ENCODE measurements at places on chromosomes 7 and 10.

DNA sequence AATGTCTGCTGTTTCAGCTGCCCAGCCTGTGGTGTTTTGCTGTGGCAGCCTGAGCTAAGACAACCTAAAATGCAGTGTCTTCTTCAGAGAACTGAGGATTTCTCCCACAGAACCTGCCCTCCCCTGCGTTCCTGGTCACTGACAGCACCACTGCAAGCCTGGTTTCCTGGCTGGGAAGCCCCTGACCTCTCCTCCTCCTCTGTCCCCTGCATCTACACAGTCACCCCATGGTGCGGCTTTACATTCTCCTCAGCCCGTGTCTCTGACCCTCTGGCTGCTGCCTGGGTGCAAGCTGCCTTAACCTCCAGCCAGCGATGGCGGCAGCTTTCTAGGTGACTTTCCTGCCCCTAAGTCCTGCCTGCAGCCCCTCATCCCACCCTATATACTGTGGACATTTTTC is 337.3 kb upstream of the ZNF32 start:
- DNase-seq = no peak

GRCh38 chr10:90484518-90484917 is 373.3 kb downstream of the HTR7 start:
- no peak for DNase-seq

GRCh38 chr10:12628964-12629766 is 279.8 kb downstream of the CAMK1D start:
- no peak for DNase-seq

GRCh38 chr10:108848046-108848445 is 1075.3 kb downstream of the XPNPEP1 start:
- DNase-seq = no peak

DNA sequence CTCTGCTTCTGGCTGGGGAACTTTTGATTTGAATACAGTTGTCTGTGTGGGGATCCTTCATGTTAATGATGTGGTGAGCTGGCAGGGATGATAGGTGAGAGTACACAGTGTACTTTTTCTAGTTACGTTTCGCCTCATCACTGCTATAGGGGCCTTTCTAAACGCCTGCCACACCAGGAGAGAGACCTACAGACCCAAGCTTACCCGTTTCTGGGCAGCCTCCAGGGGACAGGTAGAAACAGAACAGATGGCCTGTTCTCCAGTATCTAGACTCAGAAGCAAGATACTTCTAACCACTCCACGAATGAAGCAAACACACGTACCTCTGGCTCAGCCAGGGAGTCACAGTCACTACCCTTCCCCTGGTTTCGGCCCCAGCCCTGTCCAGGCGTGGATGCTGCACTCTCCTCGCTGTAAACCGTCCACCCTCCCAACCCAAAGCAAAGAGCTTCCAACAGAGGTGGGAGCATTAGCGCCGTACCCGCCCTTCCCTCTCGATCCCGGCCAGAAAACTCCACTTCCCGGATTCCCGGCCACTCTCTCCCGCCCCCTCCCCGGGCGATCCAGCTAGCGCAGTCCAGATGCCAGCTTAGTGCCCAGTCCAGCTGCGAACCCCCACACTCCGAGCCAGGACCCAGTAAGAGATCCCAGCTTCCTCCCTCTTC is 1.2 kb downstream of the CCDC6 start:
- DNase-seq = peak; percentile 20

DNA sequence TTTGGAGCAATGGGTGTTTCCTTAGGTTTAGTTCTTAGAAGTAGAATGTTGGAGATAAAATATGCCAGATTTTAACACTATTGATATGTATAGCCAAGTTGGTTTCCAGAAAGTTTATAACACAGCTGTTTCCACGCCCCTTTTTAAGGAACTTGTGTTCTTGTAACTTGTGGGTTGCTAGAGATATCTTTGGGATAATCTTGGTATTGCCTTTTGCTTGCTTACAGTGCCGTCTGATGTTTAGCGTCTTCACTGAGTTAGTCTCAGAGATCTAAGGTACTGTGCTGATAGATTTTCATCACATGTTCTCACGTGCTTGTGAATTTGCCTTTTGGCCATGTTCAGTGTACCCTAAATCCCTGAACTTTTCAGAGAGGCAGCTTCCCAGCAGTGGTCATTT is 12.4 kb downstream of the TMEM248 start:
- no peak for DNase-seq

DNA sequence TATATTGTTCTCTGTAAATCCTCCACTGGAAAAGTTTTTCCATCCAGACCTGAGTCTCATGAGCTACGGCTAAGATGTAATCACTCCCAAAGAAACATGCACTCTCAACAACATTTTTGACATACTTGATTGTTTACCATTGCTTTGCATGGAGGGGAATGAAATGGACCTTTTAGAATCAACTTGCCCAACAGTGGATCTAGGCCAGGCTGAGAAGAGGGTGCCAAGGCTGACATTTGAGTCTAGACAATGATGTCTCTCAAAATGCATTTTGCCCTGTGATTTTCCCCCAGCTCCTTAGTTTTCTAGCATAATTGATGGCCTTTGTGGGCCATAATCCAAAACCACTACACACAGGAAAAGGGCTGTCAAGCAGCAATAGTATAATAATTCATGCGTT is 297.9 kb upstream of the KLF6 start:
- DNase-seq = no peak

DNA sequence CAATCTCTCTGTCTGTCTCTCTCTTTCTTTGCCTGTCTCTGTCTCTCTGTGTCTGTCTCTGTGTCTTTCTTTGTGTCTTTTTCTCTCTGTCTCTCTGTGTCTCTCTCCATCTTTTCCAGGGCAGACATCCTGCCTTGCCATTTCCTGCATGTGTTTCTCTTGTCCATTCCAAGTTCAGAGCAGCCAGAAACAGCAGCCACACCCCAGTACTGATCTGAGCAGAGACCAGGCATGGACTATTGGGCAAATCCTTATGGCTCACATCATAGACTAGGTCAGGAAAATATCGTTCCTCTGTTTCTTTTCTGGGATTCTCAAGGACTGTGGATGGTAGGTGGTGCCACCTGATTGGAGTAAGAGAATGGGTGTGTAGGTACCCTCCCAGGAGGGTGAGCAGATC is 95.8 kb downstream of the RAMP3 start:
- no peak for DNase-seq

DNA sequence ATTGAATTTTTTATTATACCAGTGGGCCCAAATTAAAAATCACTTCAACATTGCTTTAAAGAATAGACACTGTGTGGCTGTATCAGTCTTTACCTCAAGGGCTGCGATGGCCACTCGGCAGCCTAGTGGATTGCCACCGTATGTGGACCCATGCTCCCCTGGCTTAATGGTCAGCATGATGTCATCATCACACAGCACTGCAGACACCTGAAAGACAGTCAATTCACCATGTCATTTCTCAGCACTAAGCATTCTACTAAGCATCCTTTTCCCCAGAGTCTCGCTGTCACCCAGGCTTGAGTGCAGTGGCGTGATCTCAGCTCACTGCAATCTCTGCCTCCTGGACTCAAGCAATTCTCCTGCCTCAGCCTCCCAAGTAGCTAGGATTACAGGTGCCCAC is 17.1 kb downstream of the OAT start:
- no peak for DNase-seq

- DNase-seq = no peak
Measured at GRCh38 chr10:95214793-95215192, 20.8 kb downstream of the ACSM6 start.

GRCh38 chr10:17643755-17644484 is at the start of gene STAM:
STAM (plus strand) TSS chr10:17644151; CDS start chr10:17644340, 189 bp downstream.
- DNase-seq = peak; percentile 72

GRCh38 chr10:107847620-107848019 is 683.1 kb upstream of the SORCS1 start:
- DNase-seq = no peak

GRCh38 chr10:28796606-28797512 is 119.5 kb downstream of the BAMBI start:
- no peak for DNase-seq

- no peak for DNase-seq
Measured at GRCh38 chr7:28260969-28261368, 80.4 kb upstream of the JAZF1 start.

DNA sequence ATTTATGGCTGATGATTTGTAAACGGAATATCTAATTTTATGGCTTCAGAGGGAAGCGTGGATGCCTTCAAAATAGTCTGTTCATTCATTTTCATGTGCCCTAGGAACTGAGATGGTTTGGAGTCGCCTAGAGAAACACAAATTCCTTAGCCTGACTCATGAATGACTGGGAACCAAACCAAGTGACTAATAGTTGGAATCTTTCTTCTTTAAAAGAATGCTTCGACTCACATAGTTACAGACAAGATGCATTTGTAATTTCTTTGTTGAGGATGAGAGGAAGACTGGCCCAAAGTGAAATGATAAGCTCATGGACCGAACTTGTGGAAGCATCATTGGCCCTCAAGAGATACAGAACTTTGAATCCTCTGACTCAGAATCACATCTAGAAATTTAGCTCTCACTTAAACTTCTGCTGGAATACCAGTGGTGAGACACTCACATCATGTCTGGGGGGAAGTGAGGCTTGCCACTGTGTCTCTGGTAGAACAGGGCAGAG is 1107.2 kb downstream of the NRG3 start:
- no peak for DNase-seq
